ENCODE measurements at places on chromosomes 2 and 18.

- DNase-seq, result no peak
Measured at GRCh38 chr2:206859330-206859739, 80.0 kb upstream of the CPO start.

- DNase-seq, result no peak
Measured at GRCh38 chr2:54227798-54228197, 28.2 kb downstream of the TSPYL6 start.

GRCh38 chr18:12011199-12011956 is 30.1 kb downstream of the IMPA2 start:
- no peak for DNase-seq

GRCh38 chr2:33444967-33445366 is 31.5 kb upstream of the RASGRP3 start:
- DNase-seq, result no peak

DNA sequence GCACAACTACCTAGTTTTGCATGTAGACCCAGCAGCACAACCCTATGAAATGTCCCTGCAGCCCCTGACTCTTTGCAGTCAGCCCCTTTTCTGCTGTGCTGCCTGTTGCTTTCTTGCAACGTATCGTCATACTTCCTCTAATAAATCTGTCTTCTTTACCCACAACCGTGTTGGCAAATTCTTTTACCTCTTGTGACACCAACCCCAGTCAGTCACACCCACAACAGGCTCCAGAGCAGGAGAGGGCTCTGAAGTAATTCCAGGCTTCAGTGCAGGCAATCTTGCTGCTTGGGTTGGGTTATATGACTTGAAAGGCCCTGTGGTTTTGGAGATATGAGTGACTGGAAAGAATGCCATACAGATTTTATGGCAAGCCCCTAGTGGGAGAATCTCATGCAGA is 79.1 kb upstream of the KCNH7 start:
- DNase-seq, result no peak

GRCh38 chr2:208222351-208222750 is 32.5 kb downstream of the IDH1 start:
- no peak for DNase-seq

GRCh38 chr2:122525336-122525735 is 769.9 kb downstream of the TSN start:
- DNase-seq, result no peak

DNA sequence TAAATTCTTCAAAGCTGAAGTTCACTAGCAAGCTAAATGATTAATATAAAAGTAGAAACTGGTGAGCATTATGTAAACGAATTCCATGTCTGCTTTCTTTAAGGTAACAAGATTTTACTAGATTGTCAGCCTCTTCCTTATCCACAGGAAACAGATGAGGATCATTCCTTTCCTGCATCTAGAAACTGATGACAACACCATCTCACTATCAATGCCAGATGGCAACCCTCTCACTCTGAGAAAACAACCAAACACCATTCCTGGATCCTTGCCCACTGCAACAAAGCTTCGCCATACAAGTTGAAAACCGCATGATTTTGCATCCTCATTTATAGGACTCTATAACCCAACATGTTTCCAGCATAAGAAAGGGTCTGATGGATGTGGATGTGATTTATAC is 122.9 kb downstream of the ZNF521 start:
- peak; percentile 43 for DNase-seq
